ENCODE measurements at places on chromosomes 7 and 10.
A peak's percentile ranks its signal among the peaks of the same experiment; 100 is the strongest.

GRCh38 chr7:134907639-134908038, 78.7 kb upstream of the AGBL3 start:
- no peak for DNase-seq

DNA sequence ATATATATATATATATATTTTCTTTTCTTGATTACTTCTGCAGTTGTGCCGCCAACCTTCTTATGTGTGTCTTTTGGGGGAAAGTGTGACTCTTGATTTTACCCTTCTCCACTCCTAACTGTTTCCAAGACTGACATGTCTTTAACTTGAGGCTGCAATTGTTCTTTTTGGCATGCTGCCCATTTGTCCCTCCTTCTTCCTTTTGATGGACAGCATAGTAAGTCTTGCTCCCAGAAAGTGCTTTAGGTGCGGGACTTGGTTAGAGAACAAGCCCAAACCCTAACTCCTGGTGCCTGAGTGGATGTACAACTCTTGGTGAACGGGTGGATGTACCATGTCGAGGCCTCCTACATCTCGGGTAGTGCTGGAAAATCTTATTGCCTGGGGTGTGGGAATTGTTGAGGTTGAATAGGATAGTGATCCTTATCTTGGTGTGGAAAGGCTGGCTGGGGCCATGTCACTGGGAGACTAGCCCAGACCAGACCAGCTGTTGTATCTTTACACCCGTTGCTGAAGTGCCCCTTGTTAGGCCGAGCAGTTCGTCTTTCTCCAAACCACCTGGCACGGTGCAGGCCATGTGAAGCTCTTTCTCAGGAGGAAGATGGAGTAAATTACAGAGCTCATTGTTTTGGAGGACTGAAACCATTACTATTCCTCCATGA, 16.3 kb downstream of the TCF7L2 start:
- DNase-seq, result no peak

DNA sequence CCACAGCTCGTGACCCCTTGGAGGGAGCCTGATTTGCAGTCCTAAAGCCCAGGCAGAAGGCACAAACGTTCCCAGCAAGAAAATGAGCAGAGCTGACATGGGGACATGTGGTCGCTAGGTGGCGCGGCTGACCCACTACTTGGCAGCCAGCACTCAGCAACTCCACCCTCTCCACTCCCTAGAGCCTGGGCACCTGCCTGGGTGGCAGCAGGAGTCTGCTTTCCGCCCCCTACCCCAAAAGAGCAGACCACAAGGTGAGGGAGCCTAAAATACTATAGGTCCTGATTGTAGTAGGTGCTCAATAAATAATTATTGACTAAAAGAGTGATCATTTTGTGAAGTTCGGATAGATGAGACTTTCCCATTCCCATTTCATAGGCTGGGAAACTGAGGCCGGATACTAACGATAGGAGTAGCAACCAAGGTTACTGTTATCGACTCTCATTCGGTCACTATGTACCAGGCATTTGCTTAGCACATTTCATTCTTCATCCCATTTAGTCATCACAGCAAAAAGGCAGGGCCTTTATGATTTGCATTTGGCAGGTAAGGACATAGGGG, 57.4 kb downstream of the NEUROG3 start:
- peak; percentile 18 for DNase-seq

DNA sequence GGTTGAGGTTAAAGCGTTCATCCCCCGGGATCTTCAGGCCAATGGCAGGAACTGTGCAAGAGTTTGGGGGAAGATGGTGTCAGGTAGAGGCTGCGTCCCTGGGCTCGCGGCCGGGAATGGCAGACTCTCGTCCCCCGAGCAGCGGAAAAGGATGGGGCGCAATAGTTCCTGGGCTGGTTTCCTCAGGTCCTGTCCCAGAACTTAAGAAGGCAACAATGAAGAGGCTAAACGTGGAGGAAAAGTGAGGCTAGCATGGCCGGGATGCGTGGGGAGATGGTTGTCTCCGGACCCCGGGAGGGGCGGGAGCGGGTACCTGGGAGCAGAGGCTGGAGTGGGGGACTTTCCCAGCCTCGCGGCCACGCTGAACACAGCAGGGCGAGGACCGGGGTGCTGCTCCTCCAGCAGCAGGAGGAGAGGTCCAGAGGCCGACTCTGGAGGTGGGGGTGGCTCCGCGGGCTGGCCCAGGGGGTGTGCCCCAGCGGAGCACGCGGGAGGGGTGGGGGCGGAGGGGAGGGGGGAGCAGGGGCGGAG, 882 bp downstream of the IRF5 start:
- no peak for DNase-seq

- DNase-seq, result no peak
These were observed 473 bp downstream of the PPP1R9A start for GRCh38 chr7:94907811-94908322.

- no peak for DNase-seq
These were observed 106.9 kb upstream of the C7orf33 start for GRCh38 chr7:148483515-148484308.

DNA sequence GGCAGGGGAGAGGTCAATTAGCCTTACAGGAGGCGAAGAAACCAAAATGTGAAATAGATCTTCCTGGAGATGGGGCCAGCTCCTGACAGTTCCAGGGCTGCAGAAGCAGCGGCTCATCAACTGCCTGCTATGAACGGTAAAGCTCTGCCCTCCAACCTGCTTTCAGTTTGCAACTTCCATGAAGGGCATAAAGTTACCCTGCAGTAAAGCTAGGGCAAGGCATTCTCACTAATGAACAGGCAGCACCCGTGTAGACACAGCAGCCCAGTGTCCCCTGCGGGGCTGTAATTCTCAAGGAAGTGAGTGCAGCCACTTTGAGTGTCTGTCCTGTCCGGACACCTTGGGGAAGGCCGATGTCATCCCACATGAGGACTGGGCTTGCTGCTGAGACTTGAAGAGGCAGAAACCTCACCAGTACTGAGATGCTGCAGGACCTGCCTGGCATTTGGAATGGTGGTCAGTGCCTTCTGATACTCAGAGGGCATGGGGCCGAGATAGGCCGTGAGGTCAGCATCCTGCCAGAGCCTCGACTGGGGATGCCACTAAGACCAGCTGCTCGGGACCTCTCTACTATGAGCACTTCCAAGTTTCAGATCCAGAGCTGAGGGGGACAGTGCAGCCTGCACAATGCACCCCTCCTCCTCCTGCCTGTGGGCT, 26.1 kb upstream of the C10orf53 start:
- no peak for DNase-seq

DNA sequence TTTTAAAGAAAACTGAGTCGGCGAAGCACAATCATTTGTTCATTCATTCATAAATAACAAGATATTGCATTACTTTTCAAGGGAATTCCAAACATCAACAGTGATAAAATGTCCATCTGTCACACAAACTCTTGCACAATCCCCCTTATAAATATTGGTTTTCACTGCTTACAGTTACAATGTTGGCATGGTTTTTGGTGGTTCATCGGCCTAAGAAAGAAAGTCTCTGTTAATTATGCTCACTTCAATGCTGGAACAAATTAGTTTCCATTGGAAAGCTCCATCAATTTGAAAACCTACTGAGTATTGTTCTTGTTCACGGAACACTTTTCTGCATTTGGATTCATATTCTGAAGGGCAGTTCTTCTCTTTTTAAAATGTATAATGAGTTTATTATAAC, 188.5 kb downstream of the JAZF1 start:
- DNase-seq, result no peak

DNA sequence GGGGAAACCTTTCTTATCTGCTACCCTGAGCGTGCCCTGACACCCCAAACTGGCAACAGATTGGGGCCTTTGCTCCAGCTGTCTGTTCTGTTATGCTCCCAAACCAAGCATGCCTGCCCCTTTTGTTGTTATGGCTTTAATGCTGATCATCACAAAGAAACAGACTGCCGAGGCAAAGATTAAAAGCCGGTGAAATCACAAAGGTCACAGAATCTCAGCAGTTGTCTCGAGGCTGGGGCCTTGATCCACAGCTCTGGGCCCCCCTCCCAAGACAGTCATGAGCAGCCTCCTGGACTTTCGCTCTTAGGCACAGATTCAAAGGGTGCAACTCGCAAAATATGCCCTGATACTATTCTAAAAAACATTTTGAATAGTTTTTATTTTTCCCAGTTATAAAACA, 65.6 kb downstream of the STRA8 start:
- DNase-seq, result no peak

DNA sequence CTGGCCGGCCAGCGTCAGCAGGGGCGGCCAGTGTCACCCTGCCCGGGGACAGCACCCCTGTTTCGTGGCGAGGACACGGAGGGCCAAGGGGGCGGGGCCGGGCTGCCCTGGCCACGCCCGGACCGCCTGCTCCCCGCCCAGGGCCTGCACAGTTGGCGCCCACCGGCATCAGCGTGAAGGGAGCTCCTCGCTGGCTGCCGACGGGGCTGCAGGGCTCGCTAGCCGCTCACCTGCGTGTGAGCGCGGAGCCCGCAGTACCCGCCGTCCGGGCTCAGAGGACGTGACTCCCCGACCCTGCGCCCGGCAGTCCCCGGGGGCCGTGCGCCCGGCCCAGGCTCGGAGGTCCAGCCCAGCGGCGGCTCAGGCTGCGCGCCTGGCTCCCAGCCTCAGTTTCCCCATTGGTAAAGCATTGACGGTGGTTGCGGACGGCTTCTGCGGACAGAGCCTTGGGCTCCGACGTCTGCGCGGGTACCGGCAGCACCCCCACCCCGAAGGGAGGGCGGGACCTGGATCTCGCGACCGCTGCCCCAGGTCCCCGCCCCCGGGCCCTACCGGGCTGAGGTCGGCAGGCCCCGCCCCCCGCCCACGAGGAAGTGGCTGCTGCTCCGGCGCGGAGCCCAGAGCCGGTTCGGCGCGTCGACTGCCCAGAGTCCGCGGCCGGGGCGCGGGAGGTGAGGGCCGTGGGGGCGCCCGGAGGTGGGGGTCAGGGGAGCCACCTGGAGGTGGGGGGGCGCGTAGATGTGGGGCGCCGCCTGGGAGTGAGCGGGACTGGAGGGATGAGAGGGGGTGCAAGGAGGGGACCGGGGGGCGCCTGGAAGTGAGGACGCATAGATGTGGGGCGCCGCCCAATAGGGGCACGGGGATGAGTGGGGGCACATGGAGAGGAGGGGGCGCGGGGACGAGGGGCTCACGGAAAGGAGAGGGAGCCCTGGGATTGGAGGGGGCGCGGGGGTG, at the start of gene ARPC1B:
Gene ARPC1B, plus strand, starts transcription at position 620 of the 954 bp plus-strand sequence. CDS start 10,985 bp downstream, outside the sequence.
- no peak for DNase-seq

GRCh38 chr10:123156078-123156477, 1.9 kb downstream of the BUB3 start:
- no peak for DNase-seq

DNA sequence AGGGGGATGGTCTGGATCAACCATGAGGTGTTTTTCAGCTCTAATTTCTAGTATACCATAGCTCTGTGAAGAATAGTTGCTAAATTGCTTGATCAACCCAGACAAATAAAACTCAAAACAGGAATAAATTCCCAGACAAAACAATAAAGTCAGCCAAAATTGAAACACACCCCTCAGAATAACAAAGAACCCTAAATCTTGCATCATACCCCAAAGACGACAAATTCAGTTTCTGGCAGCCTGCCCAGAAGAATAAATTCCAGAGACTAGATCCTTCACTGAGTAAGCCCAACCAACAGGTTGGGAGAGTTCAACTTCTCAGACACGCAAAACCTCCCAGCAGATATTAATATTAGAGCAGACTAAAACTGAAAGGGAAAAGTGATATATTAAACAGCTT, 11.2 kb upstream of the SEM1 start:
- no peak for DNase-seq

- DNase-seq, result peak; percentile 2
These were observed 109.6 kb downstream of the WNT2 start for GRCh38 chr7:117212969-117213877.

GRCh38 chr7:66173856-66174255, 31.3 kb upstream of the TPST1 start:
- DNase-seq, result no peak

DNA sequence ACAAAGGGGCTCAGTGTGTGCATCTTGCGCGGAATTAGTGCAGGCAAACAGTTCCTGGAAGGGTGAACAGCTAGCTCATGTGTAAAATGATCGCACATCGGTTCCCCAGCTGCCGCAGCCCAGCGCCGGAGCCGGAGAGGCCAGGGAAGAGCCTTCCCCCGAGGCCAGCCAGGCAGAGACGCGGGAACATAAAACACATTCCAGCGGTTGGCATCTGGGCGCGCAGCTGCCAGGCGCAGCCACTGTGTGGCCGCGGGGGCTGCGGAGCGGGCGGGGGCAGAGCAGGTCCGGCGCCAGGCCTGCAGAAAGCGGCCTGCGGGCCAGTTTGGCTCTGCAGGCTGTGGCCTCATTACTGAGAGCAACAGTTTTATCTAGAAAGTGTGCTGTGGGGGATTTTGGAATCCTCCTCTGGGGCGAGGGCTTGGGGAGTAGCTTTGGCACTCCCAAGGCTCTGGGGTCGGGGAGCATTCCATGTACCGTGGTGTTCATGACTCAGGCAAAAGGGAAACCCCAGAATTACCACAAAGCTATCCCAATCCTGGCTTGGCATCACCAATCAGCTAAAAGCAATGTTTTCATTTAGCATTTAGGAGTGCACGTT, 74.3 kb downstream of the SAMD9 start:
- no peak for DNase-seq

DNA sequence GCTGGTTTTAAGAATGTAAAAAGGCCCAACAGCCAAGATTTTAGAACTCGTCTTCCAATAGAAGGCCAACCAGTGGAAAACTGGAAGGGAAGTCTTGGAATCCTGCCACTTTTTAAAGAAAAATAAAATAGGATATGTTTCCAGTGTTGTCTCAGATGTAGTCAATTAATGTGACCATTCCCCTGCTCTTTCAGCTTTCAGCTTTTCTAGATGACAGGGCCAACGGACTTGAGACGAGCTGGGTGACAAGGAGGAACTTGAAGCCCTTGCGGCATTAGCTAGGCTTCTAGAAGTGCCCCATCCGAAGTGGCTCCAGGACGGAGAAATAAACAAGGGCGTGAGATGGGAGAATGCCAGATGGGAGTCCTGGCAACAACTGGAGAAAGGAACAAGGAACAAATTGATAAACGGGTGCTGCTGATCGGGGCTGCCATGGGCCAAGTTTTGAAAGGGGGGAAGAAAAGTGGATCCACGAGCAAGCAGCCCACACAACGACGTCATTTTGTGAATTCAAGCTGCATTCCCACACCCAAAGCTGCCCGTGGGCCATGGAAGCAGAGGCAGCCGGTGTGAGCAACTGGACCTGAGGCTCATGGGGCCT, 42.3 kb downstream of the CTBP2 start:
- DNase-seq, result no peak

- no peak for DNase-seq
These were observed 38.6 kb downstream of the ZCCHC24 start for GRCh38 chr10:79406683-79407422.

- DNase-seq, result no peak
These were observed 188.8 kb upstream of the SMIM30 start for GRCh38 chr7:113307147-113307546.

DNA sequence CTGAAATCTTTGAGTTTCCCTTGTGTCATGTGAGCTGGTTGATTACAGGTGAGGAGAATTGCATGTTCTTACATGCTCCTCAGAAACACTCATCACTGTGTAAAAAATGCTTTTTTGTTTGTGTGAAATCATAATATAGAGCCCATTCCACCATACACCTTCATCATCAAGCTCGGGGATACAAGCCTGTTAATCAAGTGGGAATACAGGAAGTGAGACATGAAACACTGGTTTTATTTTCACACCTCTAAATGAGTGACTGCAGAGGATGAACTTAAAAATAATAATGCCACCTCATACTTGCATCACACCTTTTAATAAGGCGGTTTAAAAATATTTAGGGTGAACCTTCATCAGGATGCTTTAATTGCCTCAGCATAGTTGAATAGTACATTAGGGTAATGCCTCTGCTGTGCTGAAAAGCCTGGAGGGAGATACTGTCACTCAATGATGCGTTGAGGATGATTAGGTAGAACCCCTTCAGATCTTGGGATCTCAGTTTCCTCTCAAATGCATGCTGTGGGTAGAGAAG, 164.6 kb downstream of the AUTS2 start:
- no peak for DNase-seq

Data from NCI-H1048 (cell line).